Stimulated activated CD4-positive, alpha-beta T cell treated with anti-CD3 and anti-CD28 coated beads, TNF-alpha, amount 100 ng/mL, for 4 hours (primary cell): ENCODE measurements at places on chromosomes 12 and 14.

- no peak for DNase-seq
Measured at GRCh38 chr12:75720812-75721641, 209.6 kb upstream of the KRR1 start.

DNA sequence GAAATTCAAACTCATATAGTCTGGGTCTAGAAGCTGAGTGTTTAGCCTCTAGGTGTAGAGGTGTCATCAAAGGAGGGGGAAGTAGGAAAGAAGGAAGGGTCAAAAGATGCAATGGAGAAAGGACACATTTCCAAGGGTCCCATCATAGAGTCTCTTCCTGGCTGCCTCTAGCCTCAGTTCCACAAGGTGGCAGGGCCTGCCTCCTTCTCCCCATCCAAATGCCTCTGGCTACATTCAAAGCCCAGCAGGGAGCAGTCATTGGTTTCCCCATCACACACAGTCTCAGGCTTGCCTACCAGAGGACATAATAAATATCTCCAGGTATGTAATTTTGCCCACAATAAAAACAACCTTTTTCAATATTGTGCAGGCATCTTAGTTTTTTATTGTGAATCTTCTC, 2.1 kb upstream of the CCT2 start:
- DNase-seq = no peak

- no peak for DNase-seq
Measured at GRCh38 chr14:58873228-58873953, 235.6 kb downstream of the DACT1 start.

DNA sequence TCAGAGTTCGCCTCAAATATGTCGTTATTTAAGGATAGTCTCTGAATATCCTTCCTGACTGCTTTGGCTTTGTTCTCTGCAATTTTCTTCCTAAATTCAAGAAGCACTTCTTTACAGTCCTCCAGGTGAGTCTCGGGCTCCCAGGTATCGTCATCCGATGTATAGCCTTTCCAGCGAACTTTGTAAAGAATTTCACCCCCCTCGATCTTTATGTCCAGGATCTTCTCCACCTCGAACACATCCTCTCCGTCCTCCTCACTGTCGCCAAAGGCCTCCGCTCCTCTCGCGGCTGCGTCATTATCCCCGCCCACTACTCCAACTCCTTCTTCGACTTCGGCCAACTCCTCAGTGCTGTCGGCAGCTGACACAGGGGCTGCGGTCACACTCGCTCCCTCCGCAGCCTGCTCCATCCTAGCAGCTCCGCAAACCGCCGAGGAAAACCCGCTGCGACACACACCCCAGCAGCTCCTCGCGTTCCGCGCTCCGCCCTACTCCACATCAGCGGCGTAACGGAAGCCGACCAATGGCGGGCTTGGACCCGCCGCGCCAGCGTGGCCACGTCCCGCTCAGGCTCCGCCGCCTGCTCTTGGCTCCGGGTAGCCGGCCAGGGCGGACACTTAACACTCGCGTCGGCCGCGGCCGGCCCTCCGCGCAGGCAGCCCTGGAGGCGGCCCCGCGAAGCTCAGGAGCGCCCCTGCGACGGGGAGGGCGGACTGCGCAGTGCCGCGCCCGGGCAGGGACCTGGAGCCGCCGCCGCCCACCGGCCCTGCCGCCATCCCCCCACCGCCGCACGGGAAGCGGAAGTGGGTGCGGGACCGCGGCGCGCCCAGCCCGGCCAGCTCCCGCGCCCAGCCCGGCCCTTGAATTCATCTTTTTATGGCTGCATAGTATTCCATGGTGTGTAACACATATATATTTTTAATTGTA, 4.1 kb downstream of the CD163L1 start:
- peak; percentile 5 for DNase-seq

- no peak for DNase-seq
Measured at GRCh38 chr12:92702754-92703679, at the start of gene PLEKHG7. Gene PLEKHG7, plus strand, starts transcription at chr12:92702989. Its CDS starts 3,643 bp downstream, at chr12:92706632.

GRCh38 chr14:30252151-30252550, 306.8 kb upstream of the G2E3 start:
- DNase-seq = no peak

GRCh38 chr12:125696054-125696453, 630.8 kb downstream of the AACS start:
- DNase-seq = no peak

DNA sequence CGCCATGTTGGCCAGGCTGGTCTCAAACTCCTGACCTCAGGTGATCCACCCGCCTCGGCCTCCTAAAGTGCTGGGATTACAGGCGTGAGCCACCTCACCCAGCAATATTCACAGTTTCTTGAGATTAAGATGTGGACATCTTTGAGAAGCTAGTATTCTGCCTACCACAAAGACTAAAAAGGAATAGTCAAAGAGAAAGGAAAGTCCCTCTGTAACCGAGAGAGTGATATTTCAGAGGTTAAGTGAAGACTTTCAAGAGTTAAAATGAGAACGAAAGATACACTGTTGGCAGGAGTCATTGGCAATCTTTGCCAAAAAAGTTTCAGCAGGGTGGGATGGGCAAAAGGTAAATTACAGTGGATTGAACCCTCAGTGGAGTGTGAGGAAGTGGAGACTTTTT, 15.6 kb downstream of the DGKA start:
- DNase-seq = no peak

- no peak for DNase-seq
Measured at GRCh38 chr12:113119980-113120669, 15.4 kb downstream of the RASAL1 start.

DNA sequence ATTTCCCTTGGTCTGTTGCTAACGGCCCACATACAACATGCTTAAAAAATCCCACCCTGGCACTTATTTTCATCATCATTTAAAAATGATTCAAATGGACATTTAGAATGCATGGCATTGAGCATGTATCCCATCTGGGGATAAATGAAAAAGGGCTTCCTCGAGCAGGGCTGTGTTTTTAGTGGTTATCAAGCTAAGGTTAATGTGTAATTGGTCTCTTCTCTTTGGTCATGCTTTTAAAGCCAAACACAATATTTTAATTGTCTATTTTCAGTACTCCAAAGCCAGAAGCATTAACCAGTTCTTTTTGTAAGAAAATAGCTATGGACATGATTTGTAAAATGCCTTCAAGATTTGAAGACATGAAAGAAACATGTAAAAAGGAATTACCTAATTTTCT, 1.9 kb upstream of the TRHDE start:
- DNase-seq = no peak

DNA sequence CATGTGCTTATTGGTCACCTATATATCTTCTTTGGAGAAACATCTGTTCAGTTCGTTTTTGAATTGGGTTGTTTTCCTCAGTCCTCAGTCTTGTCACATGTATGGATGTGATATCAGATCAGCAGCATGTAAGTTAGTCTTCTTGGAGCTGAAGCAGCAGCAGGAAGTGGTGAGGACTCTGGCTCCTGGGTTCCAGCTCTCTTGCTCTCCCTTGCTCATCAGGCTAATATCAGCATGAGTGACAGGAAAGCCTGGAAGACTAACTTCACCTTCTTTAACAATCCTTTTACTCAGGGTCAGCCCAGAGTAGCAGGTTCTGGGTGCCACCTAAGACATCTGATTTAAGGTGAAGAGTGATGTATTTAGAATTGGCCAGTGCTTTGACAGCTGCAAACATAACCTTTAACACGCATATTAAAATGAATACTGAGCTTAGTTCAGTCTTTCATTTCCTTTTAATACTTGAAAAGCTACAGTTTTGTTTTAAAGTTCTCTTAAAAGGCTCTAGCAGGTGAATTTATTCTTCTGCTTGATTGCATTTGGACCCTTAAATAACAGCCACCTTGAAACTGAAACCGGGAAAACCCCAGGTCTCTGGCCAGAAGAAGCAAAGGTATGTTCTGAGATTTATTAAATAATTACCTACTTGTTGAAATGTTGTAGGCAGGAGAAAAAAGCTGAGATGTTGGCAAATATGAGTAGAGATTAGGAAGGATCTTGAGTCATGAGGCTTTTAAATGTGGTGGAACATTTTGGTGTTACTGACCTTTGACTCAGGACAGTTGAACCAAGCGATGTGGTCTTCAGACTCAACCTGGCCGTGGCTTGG, 54.3 kb downstream of the DRAM1 start:
- DNase-seq = no peak

- no peak for DNase-seq
Measured at GRCh38 chr12:77925536-77926108, 94.9 kb downstream of the NAV3 start.
